ENCODE measurements at places on chromosomes 11 and 22.

- DNase-seq, result no peak
Measured at GRCh38 chr22:45977551-45978274, 751 bp upstream of the WNT7B start.

GRCh38 chr11:14125529-14125928, 163.0 kb downstream of the SPON1 start:
- DNase-seq, result no peak

DNA sequence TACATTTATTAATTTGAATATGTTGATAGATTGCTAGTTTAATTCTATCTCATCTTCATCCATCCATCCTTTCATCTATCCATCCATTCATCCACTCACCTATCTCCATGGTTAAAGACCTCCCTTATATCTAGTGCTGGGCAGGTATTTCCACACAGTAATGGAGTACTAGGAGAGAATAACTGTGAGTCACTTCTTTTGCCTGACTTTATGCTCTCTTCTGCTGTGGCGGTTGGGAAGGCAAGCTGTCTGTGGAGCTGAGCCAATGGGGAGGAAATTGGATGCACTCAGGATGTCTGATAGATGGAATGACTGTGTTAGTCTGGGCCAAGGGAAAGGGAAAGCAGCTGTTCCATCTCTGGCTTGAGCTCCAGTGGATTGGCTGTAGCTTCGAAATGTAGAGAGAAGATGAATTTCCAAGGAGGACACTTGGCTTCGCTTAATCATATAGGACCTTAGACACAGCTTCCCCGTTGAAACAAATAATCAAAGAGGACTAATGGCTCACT, 60.3 kb downstream of the NELL1 start:
- DNase-seq, result no peak

- DNase-seq, result no peak
Measured at GRCh38 chr11:26048271-26048670, 283.7 kb upstream of the ANO3 start.

GRCh38 chr11:73859671-73860070, 17.0 kb downstream of the COA4 start:
- no peak for DNase-seq

- DNase-seq, result no peak
Measured at GRCh38 chr22:31488346-31488883, 1.2 kb downstream of the EIF4ENIF1 start.

DNA sequence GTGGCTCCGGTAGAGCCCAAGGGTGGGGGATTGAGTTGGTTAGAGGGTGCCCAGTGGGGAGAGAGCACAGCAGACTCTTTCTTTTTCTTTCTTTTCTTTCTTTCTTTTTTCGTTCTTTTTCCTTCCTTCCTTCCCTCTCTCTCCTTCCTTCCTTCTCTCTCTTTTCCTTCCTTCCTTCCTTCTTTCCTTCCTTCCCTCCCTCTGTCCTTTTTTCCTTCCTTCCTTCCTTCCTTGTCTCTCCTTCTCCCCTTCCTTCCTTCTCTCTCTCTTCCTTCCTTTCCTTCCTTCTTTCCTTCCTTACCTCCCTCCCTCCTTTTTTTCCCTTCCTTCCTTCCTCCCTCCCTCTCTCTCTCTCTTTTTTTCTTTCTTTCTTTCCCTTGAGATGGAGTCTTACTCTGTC, 4.8 kb upstream of the ALX4 start:
- DNase-seq, result no peak

GRCh38 chr22:32217465-32217864, 12.6 kb upstream of the RFPL2 start:
- no peak for DNase-seq

DNA sequence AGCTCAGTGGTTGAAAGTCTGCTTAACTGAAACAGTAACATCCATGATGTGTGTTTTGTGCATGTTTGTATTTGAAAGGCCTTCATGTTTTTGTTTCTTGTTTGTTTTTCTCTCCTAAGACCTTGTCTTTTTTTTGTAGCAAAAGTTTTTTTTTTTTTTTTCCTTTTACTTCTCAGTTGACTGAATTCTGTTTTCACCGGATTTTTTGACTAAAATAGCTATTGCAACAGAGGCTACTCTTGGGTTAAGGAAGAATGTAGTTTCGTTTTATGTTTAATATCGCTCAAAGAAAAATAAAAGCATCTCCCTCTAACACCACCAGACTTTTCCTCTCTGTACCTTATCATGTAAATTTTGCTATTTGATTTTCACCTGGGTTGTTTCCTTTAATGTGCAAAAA, 15.1 kb downstream of the APOL6 start:
- no peak for DNase-seq

- no peak for DNase-seq
Measured at GRCh38 chr22:30806391-30806861, 111.8 kb downstream of the OSBP2 start.

- no peak for DNase-seq
Measured at GRCh38 chr22:35352214-35353111, 28.4 kb upstream of the HMOX1 start.

- no peak for DNase-seq
Measured at GRCh38 chr11:28529046-28529445, 420.9 kb downstream of the METTL15 start.

- DNase-seq, result no peak
Measured at GRCh38 chr11:27912916-27913315, 195.0 kb downstream of the KIF18A start.

All from NCI-H1105 (cell line).